NCI-H187 (cell line): ENCODE measurements at places on chromosomes 11 and 22.

- no peak for DNase-seq
Measured at GRCh38 chr22:40006641-40007040, 11.9 kb downstream of the FAM83F start.

- DNase-seq, result no peak
Measured at GRCh38 chr22:20618488-20618887, 111.1 kb downstream of the MED15 start.

DNA sequence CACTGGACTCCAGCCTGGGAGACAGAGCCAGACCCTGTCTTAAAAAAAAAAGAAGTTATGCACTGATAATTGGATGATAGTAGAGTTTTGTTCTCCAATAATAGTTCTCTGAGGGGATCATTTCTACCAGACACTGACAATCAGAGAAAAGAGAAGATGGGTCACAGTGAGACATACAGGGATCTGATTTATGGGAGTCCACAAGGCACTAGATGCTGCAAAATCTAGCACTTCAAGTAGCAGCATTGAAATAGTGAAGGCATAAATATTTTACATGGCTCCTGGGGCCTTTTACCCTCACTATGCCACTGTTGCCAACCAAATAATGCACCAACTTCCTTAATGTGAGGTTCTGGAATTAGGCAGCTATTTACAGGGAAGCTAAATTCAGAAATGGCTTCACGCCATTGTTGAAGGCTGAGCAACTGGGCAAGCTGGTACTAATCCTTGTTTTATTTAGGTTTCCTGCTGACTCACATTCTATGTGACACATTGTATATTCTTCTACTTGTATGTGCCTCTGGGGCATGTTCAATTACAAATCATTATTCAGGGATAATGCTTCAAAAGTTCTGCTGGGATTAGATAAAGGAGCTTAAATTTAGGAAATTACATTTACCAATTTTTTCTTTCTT lies 38.2 kb upstream of the ABTB2 start:
- DNase-seq, result no peak

- DNase-seq, result no peak
Measured at GRCh38 chr11:35245056-35245455, 106.1 kb downstream of the CD44 start.

GRCh38 chr11:69925366-69926196 lies 106.4 kb upstream of the FGF3 start:
- no peak for DNase-seq

DNA sequence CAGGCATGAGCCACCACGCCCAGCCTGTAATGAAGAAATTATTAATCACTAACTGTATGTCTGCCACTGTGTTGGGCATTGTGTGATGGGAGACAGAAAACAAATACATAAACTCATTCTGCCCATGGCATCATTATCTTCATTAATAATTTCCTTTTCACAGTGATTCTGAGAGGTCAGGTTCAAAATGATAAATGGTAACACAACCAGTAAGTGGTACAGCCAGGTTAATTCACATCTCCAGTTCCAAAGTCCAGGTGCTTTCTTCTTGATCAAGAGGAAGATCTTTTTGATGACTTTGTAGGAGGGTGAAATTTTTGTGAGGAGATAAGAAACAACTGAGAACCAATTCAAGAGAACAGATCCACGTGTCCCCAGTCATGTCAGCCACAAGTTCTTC lies 66.7 kb downstream of the PISD start:
- DNase-seq, result no peak

- DNase-seq, result no peak
Measured at GRCh38 chr22:17944256-17944655, 80.1 kb downstream of the MICAL3 start.

- DNase-seq, result no peak
Measured at GRCh38 chr11:84780689-84781293, 846.4 kb downstream of the DLG2 start.

DNA sequence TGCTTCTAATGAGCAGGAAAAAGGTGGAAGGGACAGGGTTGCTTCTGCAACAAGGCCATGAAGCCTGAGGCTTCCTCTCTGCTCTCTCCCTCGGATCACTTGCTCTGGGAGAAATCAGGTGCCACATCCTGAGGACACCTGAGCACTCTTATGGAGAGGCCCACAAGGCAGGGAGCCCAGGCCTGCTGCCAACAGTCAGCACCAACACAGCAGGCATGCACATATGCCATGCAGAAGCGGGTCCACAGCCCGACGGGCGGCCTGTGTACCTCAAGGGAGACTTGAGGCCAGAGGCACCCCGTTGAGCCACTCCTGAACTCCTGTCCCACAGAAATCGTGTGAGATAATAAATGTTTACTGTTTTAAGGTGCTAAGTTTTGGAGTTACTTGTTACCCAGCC lies 9.5 kb downstream of the TTLL12 start:
- DNase-seq, result no peak

- DNase-seq, result no peak
Measured at GRCh38 chr22:29308791-29309262, 2.4 kb downstream of the GAS2L1 start.

GRCh38 chr11:34030382-34030781 lies 21.1 kb upstream of the CAPRIN1 start:
- no peak for DNase-seq

GRCh38 chr11:12234221-12234620 lies 123.8 kb downstream of the MICAL2 start:
- DNase-seq, result no peak

DNA sequence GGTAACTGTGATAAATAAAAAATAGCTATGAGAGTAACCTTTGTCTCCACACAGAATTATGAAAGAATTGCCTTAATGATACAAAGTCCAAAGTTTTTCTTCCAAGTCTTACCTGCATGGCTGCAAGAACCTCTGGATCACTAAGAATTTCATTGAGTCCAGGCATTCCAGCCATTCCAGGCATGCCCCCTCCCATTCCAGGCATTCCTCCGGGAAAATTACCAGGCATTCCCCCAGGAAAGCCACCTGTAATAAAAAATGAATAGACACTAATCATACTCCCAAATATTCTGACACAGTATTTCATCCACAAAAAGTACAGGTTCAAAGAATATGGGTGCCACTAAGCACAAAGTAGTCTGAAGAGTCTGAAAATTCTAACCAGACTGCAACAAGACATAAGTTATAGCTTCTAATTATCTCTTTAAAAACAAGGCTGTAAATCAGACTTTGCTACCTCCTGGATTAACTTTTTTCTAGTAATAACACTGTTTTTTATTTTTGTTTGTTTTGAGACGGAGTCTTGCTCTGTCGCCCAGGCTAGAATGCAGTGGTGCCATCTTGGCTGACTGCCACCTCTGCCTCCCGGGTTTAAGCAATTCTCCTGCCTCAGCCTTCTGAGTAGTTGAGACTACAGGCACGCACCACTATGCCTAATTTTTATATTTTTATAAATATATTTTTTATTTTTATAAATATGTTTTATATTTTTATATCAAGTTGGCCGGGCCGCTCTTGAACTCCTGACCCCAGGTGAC lies 8.0 kb upstream of the SLC25A17 start:
- DNase-seq, result no peak

- no peak for DNase-seq
Measured at GRCh38 chr11:14552089-14552488, 31.9 kb upstream of the PSMA1 start.

- no peak for DNase-seq
Measured at GRCh38 chr22:46437671-46438440, 99.6 kb downstream of the CELSR1 start.

- DNase-seq, result no peak
Measured at GRCh38 chr11:121099885-121100284, 1.2 kb upstream of the TECTA start.

DNA sequence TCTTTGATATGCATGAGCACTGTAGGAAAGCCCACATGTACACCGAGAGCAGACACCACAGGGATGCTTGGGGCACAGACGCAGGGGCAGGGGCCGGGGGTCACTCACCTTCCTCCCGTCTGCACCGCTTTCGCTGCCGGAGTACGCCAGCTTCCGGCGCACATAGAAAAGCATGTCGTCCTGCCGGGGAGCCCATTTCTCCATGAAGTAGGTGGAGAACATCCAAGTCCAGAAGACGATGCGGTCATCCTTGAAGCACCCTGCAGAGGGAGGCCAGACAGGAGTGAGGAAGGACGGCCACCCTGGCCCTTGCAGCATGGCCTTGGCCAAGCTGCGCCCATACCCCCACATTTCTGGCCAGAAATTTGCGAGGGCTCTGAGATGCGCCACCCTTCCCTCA lies 28.8 kb downstream of the KIAA0930 start:
- DNase-seq, result no peak

DNA sequence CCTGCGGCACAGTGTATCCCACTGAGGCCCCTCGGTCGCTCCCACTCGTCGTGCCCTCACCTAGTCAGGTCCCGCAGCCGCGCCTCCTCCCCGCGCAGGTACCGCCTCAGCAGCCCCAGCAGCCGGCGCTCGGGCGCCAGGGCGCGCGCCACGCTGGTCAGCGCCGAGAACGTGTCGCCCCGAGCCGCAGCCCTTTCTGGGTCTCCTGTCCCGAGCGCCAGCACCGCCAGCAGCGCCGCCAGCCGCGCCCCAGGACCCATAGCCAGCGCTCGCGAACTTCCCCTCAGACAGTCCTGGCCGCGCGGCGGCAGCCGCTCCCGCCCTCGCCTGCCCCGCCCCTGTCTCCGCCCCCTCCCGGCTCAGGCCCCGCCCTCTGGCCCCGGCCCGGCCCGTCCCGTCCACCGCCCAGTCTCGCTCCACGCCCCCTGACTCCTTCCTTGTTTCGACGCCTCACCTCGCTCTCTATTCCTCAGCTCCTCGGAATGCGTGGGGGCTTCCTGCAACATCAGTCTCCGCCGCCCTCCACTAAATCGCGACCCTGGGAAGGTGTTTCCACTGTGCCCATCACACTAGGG lies at the start of gene P4HA3:
P4HA3 (minus strand) TSS at position 289 of the 575 bp plus-strand sequence; CDS start at position 260, 29 bp downstream.
- DNase-seq, result no peak

DNA sequence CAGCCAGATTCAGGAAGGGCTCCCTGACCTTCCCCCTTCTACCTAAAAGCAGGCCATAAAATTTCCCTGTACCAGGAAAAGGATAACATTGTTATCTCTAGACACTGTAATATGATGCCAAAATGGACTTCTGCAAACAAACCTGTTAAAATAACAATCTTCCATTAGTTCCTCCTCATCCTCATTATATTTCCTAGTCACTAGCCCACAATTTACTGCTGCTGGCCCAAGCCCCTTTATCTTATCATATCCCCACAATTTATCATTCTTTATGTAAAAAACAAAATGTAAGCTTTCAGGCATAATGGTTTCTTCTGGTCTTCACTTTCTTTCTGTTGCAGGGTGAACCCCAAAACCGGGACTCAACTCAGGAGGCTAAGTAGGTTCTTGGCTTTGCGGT lies 1132.1 kb upstream of the CNTN5 start:
- DNase-seq, result no peak

DNA sequence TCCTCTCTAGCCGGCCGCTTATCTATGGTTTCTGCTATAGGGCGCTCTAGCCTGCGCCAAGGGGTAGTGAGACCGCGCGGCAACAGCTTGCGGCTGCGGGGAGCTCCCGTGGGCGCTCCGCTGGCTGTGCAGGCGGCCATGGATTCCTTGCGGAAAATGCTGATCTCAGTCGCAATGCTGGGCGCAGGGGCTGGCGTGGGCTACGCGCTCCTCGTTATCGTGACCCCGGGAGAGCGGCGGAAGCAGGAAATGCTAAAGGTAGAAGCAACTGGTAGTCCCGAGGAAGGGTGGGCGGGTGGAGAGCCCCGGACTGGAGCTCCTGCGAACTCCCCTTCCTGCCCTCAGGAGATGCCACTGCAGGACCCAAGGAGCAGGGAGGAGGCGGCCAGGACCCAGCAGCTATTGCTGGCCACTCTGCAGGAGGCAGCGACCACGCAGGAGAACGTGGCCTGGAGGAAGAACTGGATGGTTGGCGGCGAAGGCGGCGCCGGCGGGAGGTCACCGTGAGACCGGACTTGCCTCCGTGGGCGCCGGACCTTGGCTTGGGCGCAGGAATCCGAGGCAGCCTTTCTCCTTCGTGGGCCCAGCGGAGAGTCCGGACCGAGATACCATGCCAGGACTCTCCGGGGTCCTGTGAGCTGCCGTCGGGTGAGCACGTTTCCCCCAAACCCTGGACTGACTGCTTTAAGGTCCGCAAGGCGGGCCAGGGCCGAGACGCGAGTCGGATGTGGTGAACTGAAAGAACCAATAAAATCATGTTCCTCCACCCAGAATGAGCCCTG lies at the start of the genes LBHD1 and UQCC3:
LBHD1 (minus strand) TSS at position 660 of the 782 bp plus-strand sequence. CDS start 2,236 bp downstream, outside the sequence.
UQCC3 (plus strand) TSS at position 66 of the 782 bp plus-strand sequence; CDS start at position 139, 73 bp downstream.
- DNase-seq, result peak; percentile 61

- no peak for DNase-seq
Measured at GRCh38 chr22:40051322-40051721, 56.6 kb downstream of the FAM83F start.

- no peak for DNase-seq
Measured at GRCh38 chr11:91421641-91422040, 803.0 kb upstream of the FAT3 start.

DNA sequence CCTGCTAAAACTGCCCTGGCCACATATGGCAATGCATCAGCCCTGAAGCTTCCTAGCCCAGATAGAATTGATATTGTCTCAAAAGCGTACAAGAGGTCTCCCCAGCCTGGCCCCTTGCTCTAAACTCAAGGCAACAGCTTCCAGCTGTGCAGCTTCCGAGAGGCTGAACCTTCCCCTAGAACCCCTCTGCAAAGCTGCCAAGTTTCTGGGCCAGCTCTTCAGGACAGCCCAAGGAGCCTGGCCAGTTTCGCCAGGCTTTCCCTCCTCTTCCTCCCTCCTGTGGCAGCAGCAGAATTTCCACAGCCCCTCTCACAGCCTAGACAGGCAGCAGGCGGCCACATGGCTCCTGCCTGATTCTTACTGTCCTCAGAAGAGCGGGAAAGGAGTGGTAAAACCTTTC lies 34.5 kb downstream of the NUMA1 start:
- DNase-seq, result no peak

DNA sequence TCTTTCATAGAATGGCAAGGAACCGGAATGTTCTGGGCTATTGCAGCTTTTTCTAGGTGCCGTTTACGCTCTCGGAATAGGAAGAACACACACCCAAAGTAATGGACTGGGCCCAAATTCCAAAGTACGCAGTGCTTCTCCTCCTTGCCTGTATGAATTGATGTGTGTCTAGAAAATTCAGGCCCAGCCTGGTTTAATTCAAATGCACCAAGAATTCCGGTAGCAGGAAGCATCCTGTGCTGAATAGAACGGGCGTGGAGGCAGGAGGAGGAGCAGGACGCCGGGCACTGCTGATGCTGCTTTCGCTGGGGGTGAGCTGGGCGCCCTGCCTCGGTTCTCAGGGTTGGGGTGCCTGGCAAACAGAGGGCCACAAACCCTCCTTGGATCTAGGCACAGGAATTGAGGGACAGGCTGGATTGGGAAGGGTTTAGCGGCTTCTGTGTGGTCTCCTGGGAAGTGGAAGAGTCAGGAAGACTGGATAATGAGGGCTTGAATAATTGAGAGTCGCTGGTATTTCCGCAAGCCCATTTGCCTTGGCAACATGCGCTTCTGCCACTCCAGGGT lies 2.0 kb downstream of the PARVB start:
- DNase-seq, result no peak

GRCh38 chr11:73154178-73154577 lies 12.1 kb upstream of the FCHSD2 start:
- no peak for DNase-seq

DNA sequence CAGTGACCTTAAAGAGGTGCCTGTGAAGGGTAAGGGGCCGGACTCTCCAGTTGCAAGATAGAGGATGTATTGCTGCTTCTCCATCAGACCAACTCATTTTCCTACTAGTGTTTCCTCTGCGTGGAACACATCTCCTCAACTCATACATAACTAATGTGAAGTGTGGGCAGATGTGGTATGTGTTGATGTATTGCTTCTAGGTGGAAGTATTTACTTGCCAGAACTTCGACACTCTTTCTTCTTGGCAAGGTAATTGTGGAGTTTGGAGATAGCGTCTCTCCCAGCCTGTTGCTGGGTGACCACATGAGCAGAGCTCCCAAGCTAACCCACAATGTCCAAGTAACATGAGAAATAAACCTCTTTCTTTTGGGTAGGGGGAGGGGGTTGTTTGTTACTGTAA lies 456.9 kb downstream of the DYNC2H1 start:
- DNase-seq, result no peak

- DNase-seq, result no peak
Measured at GRCh38 chr11:131495423-131495822, 125.0 kb downstream of the NTM start.
